ENCODE measurements at places on chromosomes 7 and 10.

- DNase-seq: no peak
Measured at GRCh38 chr10:58723966-58724365, 211.3 kb downstream of the BICC1 start.

- DNase-seq: no peak
Measured at GRCh38 chr7:74083928-74084721, 521 bp downstream of the LIMK1 start.

GRCh38 chr10:103545366-103545765 lies 51.9 kb downstream of the NEURL1 start:
- DNase-seq: no peak

GRCh38 chr7:75928568-75928914 lies 13.6 kb downstream of the POR start:
- DNase-seq: no peak

- DNase-seq: no peak
Measured at GRCh38 chr10:110708776-110709443, 64.8 kb downstream of the RBM20 start.

- no peak for DNase-seq
Measured at GRCh38 chr7:130875265-130875741, 141.3 kb upstream of the KLF14 start.

GRCh38 chr7:64654796-64655548 lies 11.0 kb upstream of the ZNF107 start:
- no peak for DNase-seq

DNA sequence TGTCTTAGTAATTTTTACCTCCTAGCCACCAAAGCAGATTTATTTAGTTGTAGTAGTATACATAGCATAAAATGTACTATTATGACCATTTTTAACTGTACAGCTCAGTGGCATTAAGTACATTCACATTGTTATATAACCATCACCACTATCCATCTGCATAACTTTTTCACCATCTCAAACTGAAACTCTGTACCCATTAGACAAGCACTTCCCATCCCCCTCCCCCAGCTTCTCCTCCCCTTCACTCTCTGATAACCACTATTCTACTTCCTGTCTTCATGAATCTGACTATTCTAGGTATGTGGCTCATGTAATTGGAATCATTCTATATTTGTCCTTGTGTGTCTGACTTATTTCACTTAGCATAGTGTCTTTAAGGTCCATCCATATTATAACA lies 71.9 kb downstream of the MRPL32 start:
- no peak for DNase-seq

- DNase-seq: no peak
Measured at GRCh38 chr10:96591946-96592345, 5.1 kb upstream of the TM9SF3 start.

DNA sequence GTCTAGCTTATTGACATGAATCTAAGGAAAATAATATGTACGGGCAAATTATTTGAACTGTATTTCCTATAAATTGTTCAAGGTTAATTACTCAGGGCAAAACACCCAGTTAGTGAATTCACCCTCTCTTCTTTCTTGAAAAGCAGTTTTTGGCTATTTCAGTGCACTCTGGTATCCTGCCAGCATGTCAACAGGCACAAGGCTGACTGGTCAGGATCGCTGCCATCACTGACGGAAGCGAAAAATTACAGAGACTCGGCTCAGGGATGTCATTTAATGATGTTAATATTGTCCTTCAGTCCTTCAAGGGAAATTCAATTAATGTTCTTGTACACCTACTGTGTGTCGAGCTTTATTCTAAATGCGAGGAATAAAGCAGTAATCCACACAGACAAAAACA lies 28.3 kb upstream of the OLAH start:
- DNase-seq: no peak

GRCh38 chr7:118918556-118918955 lies 694.1 kb downstream of the ANKRD7 start:
- no peak for DNase-seq

- DNase-seq: no peak
Measured at GRCh38 chr7:92325173-92325572, 79.4 kb downstream of the ANKIB1 start.

- no peak for DNase-seq
Measured at GRCh38 chr7:33965183-33965744, 59.9 kb downstream of the BMPER start.

- no peak for DNase-seq
Measured at GRCh38 chr10:48935577-48935976, 4.1 kb downstream of the LRRC18 start.

DNA sequence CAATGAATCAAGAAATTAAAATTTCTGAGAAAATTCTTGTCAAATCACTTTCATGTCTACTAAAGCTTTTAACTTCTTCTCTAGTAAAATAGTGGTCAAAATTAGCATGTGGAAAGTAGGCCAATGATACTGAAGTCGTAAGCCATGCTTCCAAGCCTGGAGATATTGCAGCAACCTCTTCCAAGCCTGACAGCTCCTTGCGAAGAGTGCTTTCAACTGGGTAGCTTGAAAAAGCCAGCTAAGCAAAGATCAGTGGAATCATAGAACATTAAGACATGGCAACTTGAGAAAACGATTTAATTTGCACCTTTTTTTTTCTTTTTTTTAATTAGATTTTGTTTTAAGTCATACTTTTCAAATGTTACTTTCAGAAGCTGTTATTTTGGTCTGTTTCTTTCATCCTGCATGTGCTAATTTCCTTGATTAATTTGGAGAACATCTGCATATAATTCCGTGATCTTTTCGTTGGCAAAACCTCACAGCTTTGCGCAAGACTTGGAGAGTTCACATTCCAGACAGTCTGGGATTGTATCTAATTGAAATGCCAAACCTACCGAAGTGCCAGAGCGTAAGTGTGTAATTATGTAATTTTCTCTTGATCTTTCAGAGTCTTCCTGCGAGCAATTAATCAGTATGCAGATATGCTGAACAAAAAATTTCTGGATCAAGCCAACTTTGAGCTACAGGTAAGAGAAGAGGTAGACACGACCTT lies 142.2 kb upstream of the INSYN2A start:
- DNase-seq: no peak

GRCh38 chr10:103445767-103446567 lies 6.2 kb downstream of the CALHM2 start:
- no peak for DNase-seq

- no peak for DNase-seq
Measured at GRCh38 chr7:140404565-140405065, 757 bp downstream of the RAB19 start.

DNA sequence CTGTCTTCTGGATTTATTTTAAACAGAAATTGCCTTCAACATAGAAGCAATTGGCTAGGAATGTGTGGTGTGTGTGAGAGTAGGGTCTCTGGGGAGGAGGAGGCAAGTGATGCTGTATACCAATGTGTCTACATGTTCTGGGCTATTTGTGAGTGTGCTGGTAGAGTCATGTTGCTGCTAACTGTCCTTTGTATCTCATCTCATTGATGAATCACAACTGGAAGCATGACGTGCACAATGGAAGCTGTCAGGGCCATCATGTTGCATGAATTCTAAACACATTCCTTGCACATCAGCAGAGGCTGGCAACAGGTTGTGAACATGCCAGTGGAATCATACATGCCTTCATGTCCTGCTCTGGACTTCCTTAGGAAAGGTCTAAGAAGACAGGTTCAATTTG lies 199.7 kb downstream of the BMPER start:
- no peak for DNase-seq

DNA sequence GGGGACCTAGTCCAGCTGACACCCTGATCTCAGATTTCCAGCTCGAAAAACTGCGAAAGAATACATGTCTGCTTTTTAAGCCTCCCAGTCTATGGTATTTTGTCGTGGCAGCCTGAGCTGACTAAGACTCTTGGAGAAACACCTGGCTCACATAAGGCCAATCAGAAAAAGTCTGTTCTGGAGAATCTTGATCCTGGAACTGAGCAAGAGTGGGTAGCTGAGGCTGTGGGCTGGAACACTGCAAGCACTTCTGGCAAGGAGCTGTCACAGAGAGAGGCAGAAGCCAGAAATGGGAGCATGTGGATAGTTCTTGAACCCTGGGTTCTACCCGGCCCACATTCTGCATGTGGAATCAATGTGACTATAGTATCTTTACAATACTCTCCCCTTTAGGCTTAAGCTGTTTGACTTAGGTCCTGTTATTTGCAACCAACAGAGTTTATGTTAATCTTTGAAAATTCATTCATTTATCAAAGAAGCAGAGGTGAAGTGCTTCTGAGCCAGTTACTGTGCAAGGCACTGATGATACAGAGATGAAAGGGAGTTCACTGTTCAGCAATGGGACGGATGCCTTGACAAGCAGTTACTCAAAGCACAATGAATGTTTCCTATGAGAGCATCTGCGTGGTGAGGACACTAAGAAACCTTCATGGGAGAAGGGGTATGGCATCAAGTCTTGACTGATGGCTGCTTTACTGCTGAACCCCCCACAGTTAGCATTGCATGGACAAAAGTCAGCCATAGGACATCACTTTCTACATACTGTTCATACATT lies 4.4 kb upstream of the C10orf90 start:
- no peak for DNase-seq

GRCh38 chr10:88870089-88870488 lies 10.0 kb upstream of the STAMBPL1 start:
- no peak for DNase-seq

GRCh38 chr10:62081341-62082270 lies 180.1 kb downstream of the ARID5B start:
- DNase-seq: no peak

GRCh38 chr7:151113344-151114150 lies 27.3 kb downstream of the AGAP3 start:
- no peak for DNase-seq

- peak; percentile 2 for DNase-seq
Measured at GRCh38 chr10:25017154-25017590, 760 bp downstream of the THNSL1 start.

GRCh38 chr7:25862261-25863004 lies 289.6 kb upstream of the NFE2L3 start:
- no peak for DNase-seq

DNA sequence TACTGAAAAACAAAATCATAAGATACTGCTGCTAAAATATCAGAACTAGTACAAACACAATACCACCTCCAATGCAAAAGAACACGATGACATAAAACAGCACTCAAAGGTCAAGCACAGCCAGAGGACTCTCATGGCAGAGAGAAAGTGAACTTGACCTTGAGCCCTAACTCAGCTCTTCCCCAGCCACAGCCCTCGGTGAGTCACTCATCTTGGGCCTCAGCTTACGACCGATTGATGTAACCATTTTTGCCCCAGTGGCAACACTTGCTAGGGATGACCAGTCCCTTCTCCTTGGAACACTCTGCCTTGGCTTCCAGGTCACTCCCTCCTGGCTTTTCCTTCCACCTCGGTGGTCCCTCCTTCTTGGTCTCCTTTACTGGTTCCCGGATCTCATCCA lies 77.8 kb downstream of the JAZF1 start:
- no peak for DNase-seq

- DNase-seq: no peak
Measured at GRCh38 chr10:88791924-88792323, 10.6 kb upstream of the LIPM start.

- no peak for DNase-seq
Measured at GRCh38 chr10:15168291-15168785, at the start of gene NMT2. TSS of gene NMT2 (minus strand) at chr10:15168693. CDS start at chr10:15168612, 81 bp downstream.

GRCh38 chr7:3578399-3578798 lies 277.3 kb downstream of the SDK1 start:
- no peak for DNase-seq

DNA sequence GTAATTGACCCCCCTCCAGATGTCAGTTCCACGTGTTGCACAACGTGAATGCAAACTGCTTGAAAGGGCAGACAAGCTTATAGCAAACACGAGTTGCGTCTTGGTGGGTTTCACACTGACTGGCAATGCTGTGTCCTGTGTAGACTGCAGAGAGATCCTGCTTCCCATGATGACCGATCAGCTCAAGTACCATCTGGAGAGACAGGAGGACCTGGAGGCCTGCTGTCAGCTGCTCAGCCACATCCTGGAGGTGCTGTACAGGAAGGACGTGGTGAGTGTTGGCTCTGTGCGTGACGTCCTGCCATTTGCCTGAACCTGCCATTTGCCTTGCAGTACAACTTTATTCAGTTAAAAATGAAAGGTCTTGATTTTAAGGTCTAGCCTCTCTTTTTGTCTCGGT lies 71.1 kb downstream of the INSYN2A start:
- no peak for DNase-seq

DNA sequence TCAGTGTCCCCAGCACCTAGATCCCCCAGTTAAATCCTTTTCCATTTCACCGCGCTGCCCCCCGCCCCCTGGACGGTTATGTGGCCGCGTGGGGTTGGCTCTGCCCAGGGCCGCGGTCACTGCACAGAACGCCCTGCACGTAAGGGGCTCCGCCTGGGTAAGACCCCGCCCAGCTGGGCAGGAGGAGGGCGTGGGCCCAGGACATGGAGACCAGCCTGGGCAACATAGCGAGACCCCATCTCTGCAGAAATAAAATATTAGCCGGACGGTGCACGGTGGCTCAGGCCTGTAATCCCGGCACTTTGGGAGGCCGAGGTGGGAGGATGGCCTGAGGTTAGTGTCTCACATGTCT lies 650 bp upstream of the ZFAND2A start:
- no peak for DNase-seq

- no peak for DNase-seq
Measured at GRCh38 chr7:102888561-102889233, 24.1 kb upstream of the LRRC17 start.

DNA sequence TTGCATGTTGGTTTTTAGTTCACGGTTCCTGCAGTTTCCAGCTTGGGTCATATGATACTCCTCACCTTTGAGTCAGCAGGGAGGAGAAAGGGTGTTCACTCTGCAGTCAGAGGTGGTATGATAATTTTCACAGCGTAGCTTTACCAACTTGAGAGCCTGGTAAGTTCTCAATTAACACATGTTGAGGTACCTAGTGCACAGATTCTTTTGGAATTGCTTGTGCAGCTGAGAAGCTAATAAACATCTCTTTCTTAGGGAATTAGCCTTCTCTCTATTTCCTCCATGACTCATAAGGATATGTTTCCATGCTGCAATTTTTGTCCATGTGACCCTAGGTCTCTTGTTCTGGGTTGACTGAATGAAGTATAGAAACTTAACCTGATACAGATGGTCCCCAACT lies 166.6 kb downstream of the KIF20B start:
- DNase-seq: no peak

GRCh38 chr10:17199351-17199804 lies 2.1 kb downstream of the TRDMT1 start:
- no peak for DNase-seq

- no peak for DNase-seq
Measured at GRCh38 chr7:72504061-72504706, 92.0 kb upstream of the CALN1 start.

DNA sequence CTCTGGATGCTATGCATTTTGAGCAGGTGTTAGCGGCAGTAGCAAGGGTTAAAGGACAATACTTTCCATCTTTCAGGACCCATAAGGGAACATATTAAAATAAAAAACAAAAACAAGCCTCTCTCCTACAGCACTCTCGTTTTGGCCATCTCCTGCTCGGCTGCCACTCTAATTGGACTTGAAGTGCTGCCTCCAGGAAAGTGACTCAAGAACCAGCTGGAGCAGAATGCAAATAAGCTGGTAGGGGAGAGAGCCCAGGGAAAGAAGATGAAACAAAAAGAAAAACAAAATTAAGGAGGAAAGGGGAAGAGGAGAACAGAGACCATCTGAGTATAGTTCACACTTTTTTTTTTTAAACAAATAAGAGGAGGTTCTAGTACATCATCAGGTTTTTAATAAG lies 65.6 kb downstream of the HBP1 start:
- DNase-seq: no peak
